Urinary bladder (tissue), 4 donors: ENCODE measurements at places on chromosomes 7 and 10.

DNA sequence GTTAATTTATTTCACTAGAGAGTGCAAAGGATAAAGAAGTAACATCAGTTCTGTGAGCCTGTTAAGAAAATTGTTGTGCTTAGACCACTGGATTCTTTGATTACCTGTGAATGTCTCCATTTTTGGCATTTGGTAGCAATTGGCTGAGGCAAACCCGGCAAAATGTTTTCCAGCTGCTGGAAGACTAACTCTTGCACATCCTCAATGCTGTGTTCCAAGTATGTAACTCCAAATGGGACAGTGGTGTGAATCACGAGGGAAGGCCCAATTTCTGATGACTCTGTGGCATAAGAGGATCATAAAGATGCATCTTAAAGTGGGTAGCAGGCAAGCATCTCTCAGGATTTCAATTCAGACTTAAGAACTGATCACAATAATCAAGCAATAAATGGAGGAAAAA lies 268.8 kb downstream of the RNLS start:
- DNase-seq: no peak

DNA sequence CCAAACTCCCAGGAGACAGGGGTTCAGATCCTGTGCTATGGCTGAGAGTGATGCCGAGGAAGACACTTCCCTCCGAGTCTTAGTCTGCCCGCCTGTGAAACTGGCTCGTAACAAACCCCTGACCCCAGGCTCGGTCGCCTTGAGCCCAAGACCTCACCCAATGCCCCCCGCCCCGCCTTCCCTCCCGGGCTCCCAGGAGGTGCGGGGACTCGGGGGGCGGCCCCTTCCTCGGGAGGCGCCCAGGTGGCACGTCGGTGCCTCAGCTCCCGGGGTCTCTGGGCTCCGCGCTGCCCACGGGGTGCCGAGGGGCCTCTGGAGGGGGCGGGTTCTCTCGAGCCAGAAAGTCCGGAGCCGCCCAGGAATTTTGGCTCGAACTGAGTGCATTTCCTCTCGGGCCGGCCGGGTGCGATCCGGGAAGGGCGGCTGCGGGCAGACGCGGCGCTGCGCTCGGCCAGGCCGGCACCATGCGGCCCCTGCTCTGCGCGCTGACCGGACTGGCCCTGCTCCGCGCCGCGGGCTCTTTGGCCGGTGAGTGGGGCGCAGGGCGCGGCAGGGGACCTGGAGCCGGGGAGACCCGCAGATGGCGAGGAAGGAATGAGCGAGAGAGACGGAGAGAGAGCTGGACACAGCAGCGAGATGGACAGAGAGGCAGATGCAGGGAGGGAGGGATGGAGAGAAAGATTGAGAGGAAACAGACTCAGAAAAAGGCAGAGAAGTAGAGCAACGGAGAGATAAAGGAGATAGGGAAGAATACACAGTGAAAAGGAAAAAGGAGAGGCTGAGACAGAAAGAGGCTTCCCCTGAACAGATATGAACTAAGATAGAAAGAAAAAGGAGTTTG lies at the start of gene PLAC9:
TSS of gene PLAC9 (plus strand) at position 432 of the 841 bp plus-strand sequence. CDS start at position 465, 33 bp downstream.
- no peak for DNase-seq

DNA sequence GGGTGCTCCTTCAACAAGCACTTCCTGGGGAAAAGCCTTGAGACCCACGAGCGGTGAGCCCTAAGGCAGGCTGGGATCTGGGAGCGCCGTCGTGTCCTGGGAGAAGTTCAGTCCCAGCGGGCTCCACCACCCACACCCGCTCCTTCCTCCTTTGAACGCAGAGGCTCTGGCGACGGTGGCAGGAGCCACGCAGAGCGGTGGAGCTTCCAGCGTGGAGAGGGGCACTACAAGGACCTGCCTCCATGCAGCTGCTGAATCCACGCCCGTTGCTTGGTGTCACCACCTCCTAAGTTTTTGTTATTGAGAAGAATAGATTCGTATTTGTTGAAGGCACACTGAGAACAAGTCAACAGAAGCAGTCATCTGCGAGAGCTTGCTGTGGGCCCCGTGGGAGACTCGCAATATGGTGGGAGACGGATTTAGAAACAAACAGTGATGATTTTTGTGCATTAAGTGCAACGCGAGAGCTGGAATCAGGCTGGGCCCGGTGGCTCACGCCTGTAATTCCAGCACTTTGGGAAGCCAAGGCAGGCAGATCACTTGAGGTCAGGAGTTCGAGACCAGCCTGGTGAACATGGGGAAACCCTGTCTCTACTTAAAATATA lies 60.1 kb upstream of the SDK1 start:
- no peak for DNase-seq

DNA sequence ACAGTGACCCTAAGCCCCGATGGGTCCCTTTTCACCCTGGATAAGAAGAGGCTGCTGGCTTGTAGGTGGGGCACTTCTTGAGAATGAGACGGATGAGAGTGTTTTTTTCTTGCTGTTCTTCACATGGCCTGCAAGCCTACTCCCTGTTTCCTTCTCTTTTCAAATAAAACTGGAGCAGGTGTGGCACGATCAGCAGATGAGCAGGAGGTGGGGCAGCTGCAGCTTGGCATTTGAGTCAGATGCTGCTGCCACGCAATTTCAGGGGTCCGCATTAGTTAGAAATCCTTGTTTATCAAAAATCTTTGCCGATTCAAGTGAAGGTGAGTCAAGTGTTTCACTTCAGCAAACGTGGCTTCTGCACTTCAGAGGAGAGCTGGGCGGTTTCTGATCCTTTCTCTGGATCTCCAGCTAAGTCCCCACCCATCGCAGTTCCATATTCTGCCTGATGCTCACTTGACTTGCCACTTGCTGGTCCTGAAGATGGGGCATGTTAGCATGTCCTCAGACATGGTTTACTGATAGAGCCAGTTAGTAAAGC lies 20.8 kb downstream of the WDFY4 start:
- no peak for DNase-seq

DNA sequence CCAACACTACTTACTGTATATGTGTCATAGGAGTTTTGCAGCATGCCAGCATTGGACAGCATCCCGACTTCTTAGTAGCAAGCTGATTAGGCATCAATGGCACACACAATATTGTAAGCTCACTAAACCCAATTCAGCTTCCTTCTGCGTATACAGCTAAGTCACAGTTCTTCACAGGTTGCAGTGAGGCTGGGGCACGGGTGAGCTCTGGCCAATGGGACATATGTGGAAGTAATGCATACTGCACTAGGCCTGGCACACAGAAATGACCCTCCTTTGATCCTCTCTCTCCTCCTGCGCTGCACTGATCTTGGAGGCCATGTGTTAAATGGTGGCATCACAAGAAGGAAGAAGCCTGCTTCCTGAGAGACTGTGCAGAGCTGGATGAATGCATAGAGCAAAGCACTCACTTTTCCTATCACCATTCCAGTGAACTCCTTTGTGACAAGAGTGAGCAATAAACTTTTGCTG lies 11.9 kb downstream of the RAB11FIP2 start:
- no peak for DNase-seq

GRCh38 chr7:63047061-63047460 lies 951.6 kb upstream of the ZNF722 start:
- DNase-seq: no peak

- no peak for DNase-seq
Measured at GRCh38 chr10:110269374-110270318, 35.1 kb downstream of the SMNDC1 start.

DNA sequence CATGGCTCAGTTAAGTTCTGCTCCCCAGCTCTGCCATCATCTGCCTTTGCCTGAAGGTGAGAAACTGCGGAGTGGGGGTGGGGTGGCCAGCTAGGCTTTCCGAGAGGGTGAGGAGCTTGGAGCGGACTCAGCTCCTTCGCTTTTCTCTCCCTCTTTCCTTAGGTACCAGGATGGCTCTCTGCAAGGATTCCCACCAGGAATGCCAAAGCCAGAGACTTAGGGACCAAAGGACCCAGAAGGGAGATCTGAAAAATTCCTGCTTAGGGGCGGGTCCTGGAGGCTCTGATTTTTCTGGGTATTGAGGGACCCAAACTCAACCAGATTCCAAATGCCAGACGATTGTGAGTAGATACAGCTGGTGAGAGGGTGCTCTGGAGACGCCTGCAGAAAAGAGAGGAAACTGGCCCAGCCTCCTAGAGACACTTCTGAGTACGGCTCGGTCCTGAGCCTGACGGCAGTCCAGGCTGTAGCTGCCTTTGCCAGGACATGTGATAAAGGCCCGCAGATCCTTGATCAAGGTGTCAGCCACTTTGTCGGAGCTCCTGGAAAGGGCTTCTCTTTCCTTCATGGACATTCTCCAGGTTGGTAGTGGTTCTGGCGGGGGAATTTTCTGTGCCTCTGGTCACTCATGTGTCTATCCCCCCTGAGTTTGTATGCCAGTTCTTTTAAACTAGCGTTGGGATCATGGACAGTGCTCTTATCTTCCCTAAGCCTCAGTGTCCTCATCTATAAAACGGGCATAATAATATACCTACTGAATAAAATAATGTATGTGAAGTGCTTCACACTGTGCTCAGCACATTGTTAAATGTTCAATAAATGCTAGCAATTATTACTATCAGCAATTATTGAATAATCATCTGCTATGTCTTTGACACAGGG lies 42.5 kb upstream of the BTRC start:
- DNase-seq: peak; percentile 53

- DNase-seq: no peak
Measured at GRCh38 chr7:122006687-122007086, 133.7 kb downstream of the PTPRZ1 start.

DNA sequence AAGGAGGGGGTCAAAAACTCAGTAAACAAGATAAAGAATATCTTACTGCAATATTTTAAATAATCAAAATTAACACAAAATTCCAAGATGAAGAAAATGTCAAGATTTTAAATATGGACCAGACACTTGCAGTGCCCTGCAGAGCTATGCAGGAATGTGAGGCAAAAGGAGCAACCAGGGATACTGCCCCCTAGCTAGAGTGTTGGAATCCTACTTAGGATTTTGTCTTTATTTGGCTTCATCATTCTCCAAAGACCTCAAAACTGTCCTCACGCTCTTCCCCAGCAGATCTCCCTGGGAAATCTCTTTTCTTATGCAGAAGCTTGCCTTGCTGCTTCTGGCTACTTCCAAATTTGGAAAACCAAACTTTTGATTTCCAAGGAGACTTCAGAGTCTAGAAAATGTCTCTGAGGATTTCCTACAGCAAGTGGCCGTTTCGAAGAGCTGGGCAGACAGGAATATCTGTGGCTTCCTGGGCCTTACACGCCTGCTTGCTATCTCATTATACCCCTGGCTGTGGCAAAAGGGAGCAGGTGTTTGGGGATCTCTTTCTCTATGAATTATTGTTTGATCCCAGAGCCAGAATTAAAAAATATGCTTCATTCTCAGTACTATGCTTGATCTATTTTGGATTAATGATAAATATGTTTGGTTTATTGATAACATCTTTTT lies 232.2 kb upstream of the BMPER start:
- DNase-seq: no peak

GRCh38 chr7:150448789-150449147 lies 1.7 kb upstream of the GIMAP8 start:
- peak; percentile 21 for DNase-seq

- DNase-seq: no peak
Measured at GRCh38 chr10:104324931-104325330, 13.3 kb downstream of the ITPRIP start.

DNA sequence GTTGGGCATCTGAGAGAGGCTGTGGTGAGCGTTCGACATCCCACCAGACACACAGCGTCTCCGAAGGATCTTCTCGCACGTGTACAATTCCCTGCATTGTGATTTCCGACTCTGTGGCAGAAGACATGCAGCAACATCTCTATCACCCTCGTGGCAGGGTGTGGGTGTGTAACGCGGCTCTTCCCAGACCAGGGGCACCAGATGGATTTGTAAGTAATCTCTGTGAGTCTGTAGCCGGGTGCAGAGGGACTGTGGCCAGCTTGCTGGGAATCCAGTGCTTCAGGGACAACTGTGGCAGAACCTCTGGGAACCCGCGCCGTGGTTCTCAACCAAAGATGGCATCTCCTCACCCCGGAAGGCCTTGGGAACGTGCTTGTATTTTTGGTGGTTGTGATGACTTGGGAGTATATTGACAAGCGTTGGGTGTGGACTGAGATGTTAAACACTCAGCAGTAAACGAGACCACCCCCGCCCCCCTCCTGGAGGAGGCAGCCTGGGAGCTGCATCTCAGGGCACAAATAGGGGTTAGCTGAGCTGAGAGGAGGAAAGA lies 21.2 kb downstream of the FOXL3 start:
- DNase-seq: no peak

GRCh38 chr10:33617381-33618080 lies 283.1 kb upstream of the NRP1 start:
- no peak for DNase-seq

DNA sequence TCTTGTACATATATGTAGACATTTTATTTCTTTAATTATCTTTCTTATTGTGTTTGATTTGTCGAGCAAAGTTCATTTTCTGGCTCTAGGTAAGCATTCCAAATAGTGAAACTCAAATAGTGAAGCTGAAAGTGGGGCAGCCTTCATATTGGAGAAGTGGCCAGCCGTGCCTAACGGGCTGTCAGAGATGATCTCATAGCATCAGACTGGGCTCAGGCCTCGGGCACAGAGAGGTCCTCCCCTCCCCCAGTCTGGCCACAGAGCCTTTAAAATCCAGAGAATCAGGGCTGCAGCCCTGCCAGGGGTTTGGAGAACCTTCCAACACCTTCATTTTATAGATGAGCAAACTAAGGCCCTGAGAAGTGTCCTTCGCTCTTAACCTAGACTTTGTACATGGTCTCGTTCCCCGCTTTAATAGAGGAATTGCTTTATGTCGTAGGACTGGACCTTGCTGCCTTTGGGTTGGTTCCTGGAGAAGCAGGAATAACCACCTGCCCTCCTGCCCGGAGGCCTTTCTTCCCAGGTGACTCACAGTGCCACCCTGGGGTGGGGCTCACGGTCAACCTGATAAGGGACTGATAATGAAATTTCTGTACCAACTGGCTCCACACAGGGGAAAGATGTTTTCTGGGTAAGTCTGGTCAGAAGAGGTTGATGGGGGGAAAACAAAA lies 7.3 kb downstream of the TSPAN15 start:
- no peak for DNase-seq

- DNase-seq: no peak
Measured at GRCh38 chr10:21687266-21688008, 153.4 kb downstream of the MLLT10 start.

- DNase-seq: no peak
Measured at GRCh38 chr7:75813084-75813483, 522 bp downstream of the CCL24 start.

DNA sequence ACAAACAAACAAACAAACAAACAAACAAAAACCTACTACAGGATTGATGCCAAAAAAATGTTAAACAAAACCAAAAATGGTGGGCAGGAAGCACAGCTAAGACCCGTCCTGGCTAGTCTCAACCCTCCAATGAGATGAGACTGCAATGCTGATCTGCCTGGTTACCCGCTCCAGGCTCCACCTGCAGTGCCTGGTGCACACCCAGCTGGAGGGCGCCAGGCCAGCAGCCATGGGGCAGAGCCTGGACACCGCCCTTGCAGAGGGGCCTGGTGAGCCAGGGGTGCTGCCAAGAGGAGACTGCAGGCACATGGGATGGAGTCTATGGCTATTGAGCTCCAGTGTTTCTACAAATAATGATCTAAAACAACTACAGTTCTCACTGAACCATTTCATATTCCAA lies 107.0 kb downstream of the LARP4B start:
- no peak for DNase-seq

DNA sequence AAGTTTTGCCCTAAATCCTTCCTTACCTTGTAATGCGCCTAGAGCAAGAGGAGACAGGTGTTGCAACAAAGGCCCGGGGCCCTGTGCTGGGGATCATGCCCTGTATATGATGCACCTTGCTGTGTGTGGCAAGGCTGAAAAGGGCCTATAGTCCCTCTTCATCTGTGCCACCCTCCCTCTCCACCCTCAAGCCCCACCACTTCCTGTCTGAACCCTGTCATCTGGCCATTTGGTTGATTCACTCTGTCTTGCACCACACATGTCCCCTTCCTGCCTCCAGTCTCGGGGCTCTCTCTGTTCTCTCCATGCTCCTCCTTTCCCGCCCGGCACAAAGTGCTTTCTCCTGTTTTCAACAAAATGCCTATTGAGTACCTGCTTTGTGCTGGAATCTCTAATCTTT lies 11.5 kb upstream of the MALSU1 start:
- no peak for DNase-seq
